ENCODE measurements at places on chromosomes 5 and 9. TPM values are rescaled to one million over a fixed set of nuclear protein-coding genes. Genes with fewer than 3 reads are reported as not detected.

GRCh38 chr5:173301695-173302545 is 26.3 kb downstream of the STC2 start:
- peaks cover 57% of the 10 kb centered on the region for H3K4me1 ChIP-seq
- no peak for DNase-seq
- peaks cover 15% of the 10 kb centered on the region for H3K27me3 ChIP-seq
- H3K4me3 ChIP-seq: no peak overlapping the region
- H3K27ac ChIP-seq: peak overlapping the region; percentile 93

GRCh38 chr5:112059579-112060135 is 302.7 kb upstream of the NREP start:
- H3K36me3 ChIP-seq: peaks cover 16% of the 10 kb centered on the region
- no peaks in the 10 kb centered on the region for H3K27me3 ChIP-seq
- DNase-seq: no peak

DNA sequence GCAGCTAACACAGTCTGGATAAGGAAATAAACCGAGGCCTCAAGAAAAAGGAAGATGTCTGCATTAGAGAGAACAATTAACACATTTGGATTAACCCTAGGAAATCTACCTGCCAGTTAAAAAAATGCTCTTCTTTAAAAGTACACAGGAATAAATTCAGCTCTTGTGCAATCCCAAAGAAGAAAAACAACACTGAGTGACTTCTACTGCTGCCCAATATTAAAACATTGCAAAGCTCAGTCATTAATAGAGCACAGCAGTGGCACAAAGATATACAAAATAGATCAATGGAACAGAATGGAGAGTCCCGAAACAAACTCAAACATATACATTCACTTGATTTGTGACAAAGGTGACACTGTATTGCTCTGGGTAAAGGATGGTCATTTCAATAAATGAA is 119.7 kb downstream of the GNAQ start:
- no peaks in the 10 kb centered on the region for H3K27me3 ChIP-seq
- H3K36me3 ChIP-seq: peaks cover 3% of the 10 kb centered on the region
- no peak overlapping the region for H3K4me3 ChIP-seq
- no peak for DNase-seq
- H3K27ac ChIP-seq: no peak overlapping the region

- H3K27ac ChIP-seq: no peak overlapping the region
- no peaks in the 10 kb centered on the region for H3K27me3 ChIP-seq
- no peak overlapping the region for H3K4me3 ChIP-seq
- no peak for DNase-seq
- no peaks in the 10 kb centered on the region for H3K36me3 ChIP-seq
- no peaks in the 10 kb centered on the region for H3K4me1 ChIP-seq
These were observed 153.5 kb downstream of the MAT2B start for GRCh38 chr5:163658702-163659567.

The SPATA31A6 gene
- not detected for total RNA-seq

The RNF130 gene
- 56.2 TPM for total RNA-seq

The STOML2 gene
- total RNA-seq: 210 TPM

The PCA3 gene
- total RNA-seq: not detected

The PRKACG gene
- not detected for total RNA-seq

DNA sequence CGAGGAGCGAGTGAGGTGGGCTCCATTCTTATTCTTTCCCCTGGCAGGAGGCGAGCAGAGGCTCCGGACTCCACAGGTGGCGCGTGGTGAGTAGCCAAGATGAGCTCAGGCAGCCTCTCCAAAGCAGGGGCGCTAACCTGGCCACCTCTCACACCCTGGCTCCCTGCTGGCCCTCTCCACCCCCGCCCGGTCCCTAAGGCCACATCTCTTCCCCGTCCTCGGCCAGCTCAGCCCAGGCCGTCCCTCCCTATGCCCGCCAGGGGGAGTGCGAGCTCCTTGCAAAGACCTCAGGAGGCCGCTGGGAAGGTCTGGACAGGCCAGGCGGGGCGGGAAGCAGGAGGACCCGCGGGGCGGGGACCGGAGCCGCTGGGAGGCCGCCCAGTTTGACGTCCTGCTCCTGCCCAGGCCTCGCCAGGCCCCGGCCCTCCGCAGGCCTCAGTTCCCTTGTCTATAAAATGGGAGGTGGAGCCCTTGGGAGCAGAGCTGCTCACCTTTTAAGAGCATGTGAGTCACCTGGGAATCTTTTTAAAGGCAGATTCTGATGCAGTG is 46.3 kb upstream of the GGTA1 start:
- H3K27ac ChIP-seq: no peak overlapping the region
- H3K4me3 ChIP-seq: peak overlapping the region; percentile 33
- H3K27me3 ChIP-seq: peaks cover 17% of the 10 kb centered on the region
- no peaks in the 10 kb centered on the region for H3K36me3 ChIP-seq
- DNase-seq: peak; percentile 98

The FGF18 gene
- 1.4 TPM for total RNA-seq

The ARL14EPL gene
- not detected for total RNA-seq

The ECPAS gene
- total RNA-seq: 97.5 TPM

The FOXI1 gene
- total RNA-seq: not detected

The EDIL3 gene
- 48.3 TPM for total RNA-seq

DNA sequence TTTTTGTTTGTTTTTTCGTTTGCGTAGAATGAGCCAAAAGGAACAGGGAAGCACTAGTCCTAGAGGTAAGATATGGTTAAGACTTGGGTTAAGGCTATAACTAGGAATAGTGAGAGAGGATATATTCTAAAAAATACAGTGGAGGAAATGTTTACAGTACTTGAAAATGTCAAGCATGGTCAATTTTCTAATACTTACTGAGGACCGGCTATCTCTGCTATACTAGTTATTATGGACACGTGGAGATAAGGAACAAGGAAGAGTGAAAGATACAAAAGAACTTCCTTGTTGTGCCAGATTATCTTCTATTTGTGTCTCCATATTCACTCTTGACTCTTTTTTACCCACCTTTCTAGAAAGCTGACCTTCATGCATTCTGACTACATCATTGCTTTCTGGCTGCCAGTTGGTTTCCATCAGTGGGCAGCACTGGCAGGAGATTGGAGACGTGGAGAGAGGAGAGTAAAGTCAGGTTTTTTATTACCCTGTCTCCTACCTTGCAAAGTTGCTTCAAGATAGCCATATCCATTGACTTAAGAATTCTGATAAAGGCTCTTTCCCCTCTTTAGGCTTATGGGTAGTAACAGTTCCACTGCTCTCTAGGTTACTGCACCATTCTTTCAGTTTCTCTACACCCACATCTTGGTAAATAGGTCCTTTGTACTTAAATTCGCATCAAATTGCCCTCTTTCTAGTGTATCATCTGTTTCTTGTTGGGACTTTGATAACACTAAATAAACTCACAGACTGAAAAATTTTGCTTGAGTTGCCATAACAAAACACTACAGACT is 9.0 kb upstream of the RFX3 start:
- H3K27ac ChIP-seq: no peak overlapping the region
- H3K36me3 ChIP-seq: peaks cover 9% of the 10 kb centered on the region
- H3K4me3 ChIP-seq: no peak overlapping the region
- H3K27me3 ChIP-seq: no peaks in the 10 kb centered on the region

The GMCL2 gene
- total RNA-seq: not detected

- H3K4me1 ChIP-seq: peaks cover 56% of the 10 kb centered on the region
- H3K27me3 ChIP-seq: no peaks in the 10 kb centered on the region
- DNase-seq: no peak
- no peak overlapping the region for H3K4me3 ChIP-seq
- H3K27ac ChIP-seq: 0 out of 2 replicates have a peak overlapping the region, but pooled peaks have one; percentile 10
These were observed 212.8 kb downstream of the SLIT3 start for GRCh38 chr5:169088028-169088725.

DNA sequence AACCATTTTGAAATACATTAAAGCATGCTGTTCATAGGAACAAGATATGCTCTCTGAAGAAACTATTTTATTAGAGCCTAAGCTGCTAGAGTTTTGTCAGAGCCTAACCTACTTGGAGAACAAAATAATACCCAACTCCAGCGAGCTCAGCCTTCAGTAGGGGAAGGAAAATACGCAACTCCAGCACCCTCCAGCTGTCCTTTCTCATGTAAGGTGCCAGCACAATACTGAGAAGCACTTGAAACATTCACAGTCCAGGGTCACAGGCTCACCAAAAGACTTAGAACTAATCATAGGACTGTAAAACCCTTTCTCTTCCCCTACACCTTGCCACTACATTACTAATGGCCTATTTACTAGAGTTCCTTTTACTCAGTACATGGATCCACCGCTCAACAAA is 18.9 kb downstream of the DPYSL3 start:
- DNase-seq: no peak
- no peaks in the 10 kb centered on the region for H3K27me3 ChIP-seq
- H3K4me1 ChIP-seq: peaks cover 58% of the 10 kb centered on the region

DNA sequence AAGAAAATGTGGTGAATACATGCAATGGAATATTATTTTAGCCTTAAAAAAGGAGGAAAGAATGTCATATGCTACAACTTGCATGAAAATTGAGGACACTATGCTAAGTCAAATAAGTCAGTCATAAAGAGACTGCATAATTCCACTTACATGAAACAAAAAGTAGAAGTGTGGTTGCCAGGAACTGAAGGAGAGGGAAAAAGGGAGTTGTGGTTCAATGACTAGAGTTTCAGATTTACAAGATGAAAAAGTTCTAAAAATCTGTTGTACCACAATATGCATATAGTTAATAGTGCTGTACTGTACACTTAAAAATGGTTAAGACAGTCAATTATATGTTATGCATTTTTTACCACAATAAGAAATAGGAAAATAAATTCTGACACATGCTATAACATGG is 95.4 kb downstream of the SLC44A1 start:
- H3K36me3 ChIP-seq: peaks cover 15% of the 10 kb centered on the region
- DNase-seq: no peak
- H3K27me3 ChIP-seq: no peaks in the 10 kb centered on the region

DNA sequence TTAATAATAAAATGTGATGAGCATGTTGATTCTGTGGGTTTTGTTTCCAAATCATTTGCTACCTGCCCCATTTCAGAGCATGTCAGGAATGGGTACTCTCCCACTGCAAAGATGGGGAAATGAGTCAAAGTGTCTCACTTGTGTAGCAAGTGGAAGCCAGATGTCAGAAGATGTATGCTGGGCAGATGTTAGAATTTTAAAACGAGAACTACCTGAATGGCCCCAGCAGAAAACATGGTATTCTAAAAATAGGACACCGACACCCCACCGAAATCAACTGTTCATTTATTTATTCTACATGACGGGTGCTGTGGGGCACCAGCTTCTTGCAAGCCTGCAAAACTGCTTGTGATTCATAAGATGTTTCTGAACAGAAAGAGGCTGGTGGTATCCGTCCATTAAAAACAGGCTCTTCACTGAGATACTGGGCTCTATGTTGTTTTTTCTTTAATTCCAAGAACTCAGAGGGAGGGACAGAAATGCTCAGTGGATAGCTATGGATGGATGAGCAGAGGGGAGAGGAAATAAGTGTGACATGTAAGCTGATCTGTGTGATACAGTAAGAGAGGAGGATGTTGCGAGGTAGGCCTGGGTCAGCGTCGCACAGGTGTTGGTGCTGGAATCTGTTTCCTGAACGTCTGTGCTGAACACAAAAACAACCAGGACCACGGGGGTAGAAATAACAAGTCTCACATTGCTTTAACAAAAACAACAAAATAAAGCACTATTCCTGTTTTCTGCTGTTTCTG is 157.2 kb downstream of the EFNA5 start:
- no peaks in the 10 kb centered on the region for H3K36me3 ChIP-seq
- no peaks in the 10 kb centered on the region for H3K27me3 ChIP-seq
- no peak for DNase-seq
- peaks cover 66% of the 10 kb centered on the region for H3K4me1 ChIP-seq
- H3K4me3 ChIP-seq: no peak overlapping the region
- H3K27ac ChIP-seq: no peak overlapping the region

GRCh38 chr5:142934051-142934762 is 164.0 kb downstream of the ARHGAP26 start:
- DNase-seq: no peak
- H3K27me3 ChIP-seq: no peaks in the 10 kb centered on the region
- H3K27ac ChIP-seq: no peak overlapping the region

The MYOT gene
- total RNA-seq: not detected

GRCh38 chr9:125433461-125434011 is 171.9 kb downstream of the GAPVD1 start:
- no peak overlapping the region for H3K27ac ChIP-seq
- no peak overlapping the region for H3K4me3 ChIP-seq
- peak; percentile 8 for DNase-seq
- H3K36me3 ChIP-seq: no peaks in the 10 kb centered on the region

The MAMDC4 gene
- 6.7 TPM for total RNA-seq

The CLTA gene
- total RNA-seq: 220 TPM
